GM23338 (cell line): ENCODE measurements at places on chromosomes 2 and 18. TPM values are rescaled to one million over a fixed set of nuclear protein-coding genes. Genes with fewer than 3 reads are reported as not detected.

The SIX3 gene
- total RNA-seq, result 0.28 TPM in 1 of 2 replicates, not detected in the other

The SNTG2 gene
- 56.0 and 60.4 TPM in 2 replicates for total RNA-seq

The SIGLEC15 gene
- 0.31 TPM in 1 of 2 replicates, not detected in the other for total RNA-seq

The CRACDL gene
- 0.14 and 0.85 TPM in 2 replicates for total RNA-seq

The SERPINB10 gene
- not detected in 2 replicates for total RNA-seq

DNA sequence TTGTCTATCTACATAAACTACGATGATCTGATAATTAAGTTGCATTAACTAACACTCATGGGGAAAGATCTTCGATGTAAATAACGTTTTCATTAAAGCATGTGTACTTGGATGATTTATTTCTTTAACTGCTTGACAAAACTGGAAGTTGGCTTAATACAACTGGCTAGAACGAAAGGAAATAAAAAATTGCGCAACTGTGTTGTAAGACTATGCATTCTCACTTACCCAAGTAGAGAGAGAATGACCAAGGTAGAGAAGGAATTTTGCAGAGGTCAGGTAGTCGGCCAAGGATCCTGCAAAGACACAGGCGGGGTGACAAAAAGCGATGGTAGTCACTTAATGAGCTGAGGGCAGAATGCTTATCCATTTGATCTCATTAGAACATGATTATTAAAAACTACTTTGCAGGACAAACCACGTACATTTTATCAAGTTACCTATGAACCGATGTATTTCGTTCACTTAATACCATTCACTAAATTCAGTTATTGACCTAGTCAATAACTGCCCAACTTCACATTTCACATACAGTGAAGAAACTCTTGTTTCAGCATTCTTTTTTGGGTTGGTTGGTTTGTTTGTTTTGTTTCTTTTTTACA lies 900 bp downstream of the SLC40A1 start:
- no peak overlapping the region for H3K27ac ChIP-seq
- H3K36me3 ChIP-seq, result no peaks in the 10 kb centered on the region
- H3K4me3 ChIP-seq, result peak overlapping the region; percentile 86
- H3K4me1 ChIP-seq, result peaks cover 11% of the 10 kb centered on the region
- no peak for DNase-seq

GRCh38 chr18:31203096-31203793 lies 40.6 kb upstream of the DSC1 start:
- no peak overlapping the region for H3K27ac ChIP-seq
- H3K36me3 ChIP-seq, result no peaks in the 10 kb centered on the region
- H3K4me1 ChIP-seq, result peaks cover 26% of the 10 kb centered on the region
- DNase-seq, result no peak
- no peak overlapping the region for H3K4me3 ChIP-seq

DNA sequence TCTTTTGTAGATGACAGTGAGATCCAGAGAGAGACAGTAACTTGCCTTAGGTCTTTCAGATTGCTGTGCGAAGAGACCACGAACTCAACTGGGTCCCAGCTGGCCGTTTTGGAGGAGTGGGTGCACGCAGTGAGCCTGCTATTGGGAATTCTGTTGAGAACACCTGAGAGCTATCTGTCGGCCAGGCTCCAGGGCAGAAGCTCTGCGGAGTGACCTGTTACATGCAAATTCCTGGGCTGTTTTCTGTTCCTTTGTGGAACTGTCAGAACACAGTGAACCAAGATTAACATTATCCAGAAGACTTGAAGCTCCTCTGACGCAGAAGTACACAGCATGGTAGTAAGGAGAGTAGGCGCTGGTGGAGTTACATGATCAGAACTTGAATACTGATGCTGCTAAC lies 99.5 kb upstream of the LMAN1 start:
- no peak overlapping the region for H3K4me3 ChIP-seq
- H3K36me3 ChIP-seq, result no peaks in the 10 kb centered on the region
- no peaks in the 10 kb centered on the region; the same call in 1 of the 2 replicates for H3K4me1 ChIP-seq
- no peak overlapping the region for H3K27ac ChIP-seq

DNA sequence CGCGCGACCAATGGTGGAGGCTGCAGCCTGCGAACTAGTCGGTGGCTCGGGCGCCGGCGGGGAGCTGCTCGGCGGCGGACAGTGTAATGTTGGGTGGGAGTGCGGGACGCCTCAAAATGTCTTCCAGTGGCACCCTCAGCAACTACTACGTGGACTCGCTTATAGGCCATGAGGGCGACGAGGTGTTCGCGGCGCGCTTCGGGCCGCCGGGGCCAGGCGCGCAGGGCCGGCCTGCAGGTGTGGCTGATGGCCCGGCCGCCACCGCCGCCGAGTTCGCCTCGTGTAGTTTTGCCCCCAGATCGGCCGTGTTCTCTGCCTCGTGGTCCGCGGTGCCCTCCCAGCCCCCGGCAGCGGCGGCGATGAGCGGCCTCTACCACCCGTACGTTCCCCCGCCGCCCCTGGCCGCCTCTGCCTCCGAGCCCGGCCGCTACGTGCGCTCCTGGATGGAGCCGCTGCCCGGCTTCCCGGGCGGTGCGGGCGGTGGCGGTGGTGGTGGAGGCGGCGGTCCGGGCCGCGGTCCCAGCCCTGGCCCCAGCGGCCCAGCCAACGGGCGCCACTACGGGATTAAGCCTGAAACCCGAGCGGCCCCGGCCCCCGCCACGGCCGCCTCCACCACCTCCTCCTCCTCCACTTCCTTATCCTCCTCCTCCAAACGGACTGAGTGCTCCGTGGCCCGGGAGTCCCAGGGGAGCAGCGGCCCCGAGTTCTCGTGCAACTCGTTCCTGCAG lies at the start of gene HOXD9:
Gene HOXD9 (plus strand): TSS at position 37 of the 728 bp plus-strand sequence. CDS start 50 bp downstream, at position 87.
- no peak for DNase-seq
- H3K27ac ChIP-seq, result no peak within 1 kb of the TSS
- H3K27me3 ChIP-seq, result peaks cover 100% of the 10 kb centered on the region
- no peaks in the 10 kb centered on the region for H3K36me3 ChIP-seq
- H3K4me1 ChIP-seq, result peaks cover 13% of the 10 kb centered on the region

DNA sequence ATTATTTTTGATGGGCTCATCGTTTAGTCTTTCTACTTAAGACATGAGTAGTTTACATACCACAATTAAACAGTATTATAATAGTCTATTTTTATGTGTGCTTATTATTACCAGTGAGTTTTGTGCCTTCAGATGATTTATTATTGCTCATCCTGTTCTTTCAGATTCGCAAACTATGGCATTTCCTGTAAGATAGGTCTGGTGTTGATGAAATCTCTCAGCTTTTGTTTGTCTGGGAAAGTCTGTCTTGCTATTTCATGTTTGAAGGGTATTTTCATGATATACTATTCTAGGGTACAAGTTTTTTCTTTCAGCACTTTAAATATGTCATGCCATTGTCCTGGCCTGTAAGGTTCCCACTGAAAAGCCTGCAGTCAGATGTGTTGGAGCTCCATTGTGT lies 101.3 kb downstream of the DNAH7 start:
- no peaks in the 10 kb centered on the region for H3K36me3 ChIP-seq
- H3K4me1 ChIP-seq, result no peaks in the 10 kb centered on the region
- no peaks in the 10 kb centered on the region for H3K27me3 ChIP-seq
- no peak for DNase-seq
- no peak overlapping the region for H3K4me3 ChIP-seq
- H3K27ac ChIP-seq, result no peak overlapping the region

DNA sequence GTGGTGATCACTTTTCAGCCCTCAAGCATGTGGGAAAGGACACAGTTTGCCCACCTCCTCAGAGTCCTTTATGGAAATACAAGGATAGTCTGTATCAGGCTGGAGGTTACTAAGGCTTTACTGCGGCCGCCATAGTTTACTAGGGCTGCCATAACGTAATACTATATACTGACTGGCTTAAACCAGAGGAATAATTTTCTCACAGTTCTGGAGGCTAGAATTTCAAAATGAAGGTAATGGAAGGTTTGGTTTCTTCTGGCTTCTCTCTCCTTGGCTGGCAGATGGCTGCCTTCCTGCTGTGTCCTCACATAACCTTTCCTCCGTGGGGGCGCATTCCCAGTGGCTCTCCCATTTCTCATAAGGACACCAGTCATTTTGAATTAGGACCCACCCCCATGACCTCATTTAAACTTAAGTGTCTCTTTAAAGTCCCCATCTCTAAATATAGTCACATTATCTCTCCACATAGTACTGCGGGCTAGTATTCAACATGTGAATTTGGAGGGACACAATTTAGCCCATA lies 12.5 kb upstream of the ATIC start:
- H3K36me3 ChIP-seq, result no peaks in the 10 kb centered on the region
- H3K4me1 ChIP-seq, result no peaks in the 10 kb centered on the region

- peaks cover 22% of the 10 kb centered on the region for H3K27me3 ChIP-seq
- H3K4me3 ChIP-seq, result peak overlapping the region; percentile 64
- H3K36me3 ChIP-seq, result no peaks in the 10 kb centered on the region
- peak; percentile 66 for DNase-seq
- H3K4me1 ChIP-seq, result peaks cover 27% of the 10 kb centered on the region
Measured at GRCh38 chr18:55779691-55780585, 191.9 kb upstream of the TCF4 start.

DNA sequence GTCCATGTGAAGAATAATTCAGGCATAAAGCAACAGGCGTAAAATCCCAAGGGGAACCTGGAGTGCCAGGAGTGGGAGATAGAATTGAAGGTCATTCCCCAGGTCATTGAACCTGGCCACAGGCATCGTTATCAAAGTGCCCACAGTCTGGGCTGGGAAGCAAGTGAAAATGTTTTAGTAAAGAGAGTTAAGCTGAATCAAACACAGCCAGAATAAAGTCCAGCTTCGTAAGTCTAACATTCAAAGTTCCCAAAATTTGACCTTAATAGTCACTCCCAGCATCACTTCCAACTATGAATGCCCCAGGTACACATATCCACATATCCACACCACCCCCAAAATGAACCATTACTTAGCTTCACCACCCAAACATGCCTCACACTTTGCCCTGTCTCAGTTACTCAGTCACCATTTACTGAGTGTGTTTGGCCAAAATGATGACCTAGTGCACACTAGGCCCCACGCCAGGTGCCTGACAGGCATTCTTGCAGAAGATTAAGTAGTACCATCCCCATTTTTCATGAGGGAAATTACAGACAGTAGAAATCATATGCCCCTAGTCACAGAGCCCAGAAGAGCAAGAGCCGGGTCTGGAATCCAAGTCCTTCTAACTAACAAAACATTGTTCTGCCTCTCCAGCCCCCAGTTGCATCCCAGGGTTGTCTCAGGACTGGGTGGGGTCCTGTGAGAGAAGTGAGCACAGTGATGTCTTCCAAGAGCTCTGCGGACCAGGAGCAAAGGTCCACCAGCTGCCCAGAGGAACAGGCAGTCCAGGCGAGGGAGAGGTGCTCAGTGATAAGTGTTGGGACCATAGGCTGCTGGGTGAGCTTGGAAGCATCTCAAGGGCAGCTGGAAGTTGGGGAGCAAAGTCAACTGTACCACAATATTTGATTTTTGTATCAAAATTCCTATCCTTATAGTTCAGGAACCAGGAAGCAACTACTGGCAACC lies 65.2 kb upstream of the MYCN start:
- no peaks in the 10 kb centered on the region for H3K27me3 ChIP-seq
- DNase-seq, result no peak
- no peak overlapping the region for H3K4me3 ChIP-seq
- H3K4me1 ChIP-seq, result no peaks in the 10 kb centered on the region
- no peak overlapping the region for H3K27ac ChIP-seq

- no peaks in the 10 kb centered on the region for H3K36me3 ChIP-seq
- no peaks in the 10 kb centered on the region for H3K27me3 ChIP-seq
- DNase-seq, result no peak
- no peak overlapping the region for H3K27ac ChIP-seq
Measured at GRCh38 chr2:191573216-191573615, 104.7 kb upstream of the NABP1 start.

- no peak overlapping the region for H3K4me3 ChIP-seq
- no peaks in the 10 kb centered on the region for H3K4me1 ChIP-seq
- peaks cover 10% of the 10 kb centered on the region; the same call in 1 of the 2 replicates for H3K36me3 ChIP-seq
- H3K27ac ChIP-seq, result no peak overlapping the region
- no peaks in the 10 kb centered on the region for H3K27me3 ChIP-seq
Measured at GRCh38 chr2:152740743-152741328, 22.4 kb downstream of the ARL6IP6 start.

GRCh38 chr2:199439066-199439465 lies 18.7 kb downstream of the SATB2 start:
- H3K36me3 ChIP-seq, result no peaks in the 10 kb centered on the region
- no peaks in the 10 kb centered on the region for H3K27me3 ChIP-seq
- peaks cover 24% of the 10 kb centered on the region for H3K4me1 ChIP-seq
- no peak overlapping the region for H3K4me3 ChIP-seq
- peak; percentile 28 for DNase-seq

DNA sequence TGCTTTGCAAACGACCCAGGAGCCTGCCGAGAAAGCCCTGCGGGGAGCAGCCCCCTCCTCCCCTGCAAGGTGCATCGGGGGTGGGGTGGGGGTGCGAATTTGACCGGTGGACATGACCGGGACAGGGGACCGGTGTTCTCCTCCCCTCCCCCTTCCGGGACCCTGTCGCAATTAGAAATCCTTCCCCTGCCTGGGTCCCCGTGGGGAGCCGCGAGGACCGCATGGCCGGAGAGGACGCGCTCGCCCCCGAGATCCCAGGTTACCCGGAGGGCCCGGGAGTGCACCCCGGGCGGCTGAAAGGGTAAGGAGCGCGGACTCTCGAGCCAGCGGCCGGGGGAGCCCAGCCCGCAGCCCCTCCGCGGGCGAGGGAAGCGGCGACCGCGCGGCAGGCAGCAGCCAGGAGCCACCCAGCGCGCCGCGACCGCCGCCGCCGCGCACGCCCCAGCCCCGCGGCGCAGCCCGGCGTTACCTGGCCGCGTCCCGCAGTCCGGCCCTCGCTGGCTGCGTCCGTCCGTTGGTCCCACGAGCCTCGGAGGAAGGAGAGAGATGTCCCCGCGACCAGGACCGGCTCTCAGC lies 482 bp downstream of the DLGAP1 start:
- peaks cover 49% of the 10 kb centered on the region for H3K4me1 ChIP-seq
- H3K27ac ChIP-seq, result no peak overlapping the region
- H3K4me3 ChIP-seq, result peak overlapping the region; percentile 92
- DNase-seq, result peak; percentile 34

DNA sequence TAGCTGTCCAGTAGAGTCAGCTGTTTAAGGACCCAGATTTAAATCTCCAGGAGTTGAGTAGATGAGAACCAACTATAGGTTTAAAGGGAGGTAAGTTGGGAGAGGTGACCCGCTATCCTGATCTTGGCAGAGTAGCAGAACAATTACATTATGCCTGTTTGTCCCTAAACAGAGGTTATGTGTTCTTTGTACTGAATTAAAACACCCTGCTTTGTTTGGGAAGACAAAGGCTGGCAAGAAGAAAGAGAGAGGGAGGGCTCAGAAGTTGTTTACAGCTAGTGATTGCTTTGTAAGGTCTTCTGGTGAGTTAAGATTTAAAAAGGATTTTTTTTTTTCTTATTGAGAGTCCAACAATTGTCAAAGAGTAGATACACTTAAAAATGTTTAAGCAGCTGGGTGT lies 37.3 kb downstream of the USP14 start:
- peaks cover 25% of the 10 kb centered on the region; the same call in 1 of the 2 replicates for H3K36me3 ChIP-seq
- H3K4me1 ChIP-seq, result 0 out of 2 replicates have a peak, but pooled peaks cover 7% of the 10 kb centered on the region
- no peak overlapping the region for H3K4me3 ChIP-seq
- no peak for DNase-seq
- no peaks in the 10 kb centered on the region for H3K27me3 ChIP-seq

GRCh38 chr2:151189125-151189524 lies 72.5 kb downstream of the RBM43 start:
- no peaks in the 10 kb centered on the region for H3K36me3 ChIP-seq
- no peak overlapping the region for H3K4me3 ChIP-seq
- no peak overlapping the region for H3K27ac ChIP-seq
- no peaks in the 10 kb centered on the region for H3K4me1 ChIP-seq
- no peaks in the 10 kb centered on the region for H3K27me3 ChIP-seq

GRCh38 chr18:25650201-25650941 lies 298.4 kb upstream of the ZNF521 start:
- no peak overlapping the region for H3K27ac ChIP-seq
- no peak for DNase-seq
- no peaks in the 10 kb centered on the region for H3K36me3 ChIP-seq
